HS-27A (cell line): ENCODE measurements at places on chromosomes 4 and X.

GRCh38 chr4:186657764-186658163, 65.9 kb downstream of the FAT1 start:
- DNase-seq: no peak

DNA sequence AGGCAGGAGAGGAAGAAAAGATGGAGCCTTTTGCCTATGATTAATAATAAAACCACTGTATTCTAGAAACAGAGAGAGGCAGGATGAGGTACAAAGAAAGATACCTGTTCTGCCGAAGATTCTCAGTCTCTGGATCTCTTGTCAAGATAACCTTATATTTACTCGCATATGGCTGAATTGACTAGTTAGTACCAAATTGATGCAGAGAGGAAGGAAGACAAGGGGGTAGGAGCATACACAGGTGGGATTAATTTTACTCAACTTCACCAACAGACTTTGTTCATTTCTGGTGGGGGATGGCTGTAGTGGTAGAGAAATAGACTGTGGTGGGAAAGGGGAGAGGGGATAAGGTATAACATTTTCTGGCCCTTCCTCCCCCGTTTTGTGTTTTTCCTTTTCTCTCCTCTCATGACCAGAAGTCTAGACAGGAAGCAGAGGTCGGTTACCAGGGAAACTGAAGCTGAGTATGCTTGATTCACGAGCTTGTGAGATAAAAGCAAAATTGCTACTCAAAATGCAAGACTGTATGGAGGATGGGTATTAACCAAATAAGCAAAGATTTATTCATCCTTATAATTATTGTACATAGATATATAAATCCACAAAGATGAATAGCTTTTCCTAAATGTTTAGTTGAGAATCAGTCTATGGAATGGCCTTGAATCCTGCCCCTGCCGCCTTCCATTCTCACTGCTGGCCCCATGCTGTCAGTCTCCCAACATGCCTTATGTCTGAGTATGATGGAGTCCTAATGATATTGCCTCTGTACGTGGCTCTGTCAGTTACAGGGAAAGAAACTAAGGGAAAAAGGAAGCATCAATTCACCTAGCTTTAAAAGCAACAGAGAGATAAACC, 17.8 kb upstream of the PAGE2B start:
- DNase-seq: no peak

DNA sequence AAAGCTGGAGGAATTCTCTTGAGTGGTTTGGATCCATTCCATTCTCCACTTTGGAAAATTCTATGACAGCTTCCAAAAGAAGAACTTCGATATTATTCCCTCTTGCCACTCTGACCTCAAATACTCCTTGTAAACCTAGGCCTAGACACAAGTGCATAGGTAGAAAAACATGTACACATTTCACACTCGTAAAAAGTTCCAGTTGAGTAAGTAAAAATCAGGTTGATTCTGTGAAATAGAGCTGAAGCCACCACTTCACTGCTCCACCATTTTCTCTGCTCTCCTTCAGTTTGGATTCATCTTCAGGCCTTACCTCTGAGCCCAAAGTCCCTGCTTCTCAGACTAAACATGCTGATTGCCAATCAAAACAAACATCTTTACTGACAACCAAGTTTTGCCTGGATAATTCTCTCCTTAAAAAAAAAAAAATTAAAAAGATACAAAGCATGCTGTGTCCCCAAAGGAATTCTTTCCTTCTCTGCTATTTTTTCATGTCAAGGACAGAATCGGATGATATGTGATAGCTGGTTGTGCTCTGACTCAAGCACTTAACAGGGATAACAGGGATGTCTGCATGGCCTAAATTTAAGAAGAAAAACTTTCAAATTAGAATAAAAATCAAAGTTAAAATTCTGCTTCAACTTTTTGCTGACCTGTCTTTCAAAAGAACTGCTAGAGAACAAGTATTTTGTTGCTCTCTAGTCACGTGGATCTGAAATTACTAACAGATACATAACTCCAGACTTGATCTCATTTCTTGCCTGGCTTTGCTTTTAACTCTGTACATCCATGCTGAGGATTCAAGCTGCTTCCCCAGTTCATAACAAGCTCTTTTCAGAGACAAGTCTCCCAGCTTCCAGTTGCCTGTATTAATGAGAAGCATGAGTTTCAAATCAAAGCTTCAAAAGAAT, 420.9 kb upstream of the INTU start:
- DNase-seq: no peak

DNA sequence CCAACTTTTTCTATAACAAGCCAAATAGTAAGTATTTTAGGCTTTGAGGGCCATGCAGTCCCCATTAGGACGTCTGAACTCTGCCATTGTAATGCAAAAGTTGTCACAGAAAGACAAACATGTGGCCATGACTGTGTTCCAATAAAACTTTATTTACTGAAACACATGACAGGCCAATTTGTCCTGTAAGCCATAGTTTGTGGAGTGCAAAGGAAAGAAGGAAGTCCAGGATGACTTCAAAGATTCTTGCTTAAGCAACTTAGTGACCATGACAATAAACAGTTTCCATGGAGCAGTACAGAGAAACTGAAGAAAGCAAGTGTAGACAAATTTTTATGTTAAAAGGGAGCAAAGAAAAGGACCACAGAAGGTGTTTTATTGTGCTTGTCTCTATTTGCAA, 35.0 kb upstream of the MYOZ2 start:
- no peak for DNase-seq

GRCh38 chrX:44884944-44885343, 12.0 kb downstream of the KDM6A start:
- DNase-seq: no peak

DNA sequence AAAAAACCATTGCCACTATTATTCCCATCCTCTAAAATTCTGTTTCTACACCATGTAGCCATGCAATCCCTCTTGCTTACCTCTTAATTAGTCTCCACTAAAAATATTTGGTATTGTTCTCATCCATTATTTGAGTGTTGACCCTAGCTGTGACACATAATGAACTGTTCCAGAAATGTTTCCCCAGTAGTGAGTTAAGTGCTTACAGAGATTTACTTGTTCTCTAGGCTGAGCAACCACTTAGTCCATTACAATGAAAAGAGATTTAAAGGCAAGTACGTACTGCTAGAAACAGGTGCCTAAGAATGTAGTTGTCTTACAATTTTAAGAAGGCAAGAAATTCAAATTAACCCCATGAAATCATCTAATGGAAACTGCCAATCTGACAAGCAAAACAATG, 112.7 kb upstream of the PTPN13 start:
- no peak for DNase-seq

DNA sequence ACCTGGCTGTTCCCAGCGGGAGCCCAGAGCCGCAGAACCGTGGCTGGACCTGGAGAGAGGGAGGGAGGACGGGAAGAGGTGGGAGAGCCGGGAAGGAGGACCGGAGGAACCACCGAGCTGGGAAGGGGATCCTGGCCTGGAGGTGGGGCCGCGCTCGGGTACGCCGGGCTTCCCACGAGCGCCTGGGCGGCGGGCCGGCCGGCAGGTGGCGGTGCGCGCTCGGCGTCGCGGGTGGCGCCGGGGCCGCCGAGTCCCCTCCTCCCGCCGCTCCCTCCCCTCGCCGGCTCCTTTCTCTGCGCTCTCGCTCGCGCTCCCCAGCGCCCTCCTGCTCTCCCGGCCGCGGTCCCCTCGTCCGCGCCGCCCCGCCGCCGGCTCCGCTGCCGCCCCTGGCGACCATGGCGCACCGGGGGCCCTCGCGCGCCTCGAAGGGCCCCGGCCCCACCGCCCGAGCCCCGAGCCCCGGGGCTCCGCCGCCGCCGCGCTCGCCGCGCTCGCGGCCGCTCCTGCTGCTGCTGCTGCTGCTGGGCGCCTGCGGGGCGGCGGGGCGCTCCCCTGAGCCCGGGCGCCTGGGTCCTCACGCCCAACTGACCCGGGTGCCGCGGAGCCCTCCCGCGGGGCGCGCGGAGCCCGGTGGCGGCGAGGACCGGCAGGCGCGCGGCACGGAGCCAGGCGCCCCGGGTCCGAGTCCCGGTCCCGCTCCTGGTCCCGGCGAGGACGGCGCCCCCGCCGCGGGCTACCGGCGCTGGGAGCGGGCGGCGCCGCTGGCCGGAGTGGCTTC, at the start of gene SORCS2:
TSS of gene SORCS2 (plus strand) at position 287 of the 778 bp plus-strand sequence.
- no peak for DNase-seq

DNA sequence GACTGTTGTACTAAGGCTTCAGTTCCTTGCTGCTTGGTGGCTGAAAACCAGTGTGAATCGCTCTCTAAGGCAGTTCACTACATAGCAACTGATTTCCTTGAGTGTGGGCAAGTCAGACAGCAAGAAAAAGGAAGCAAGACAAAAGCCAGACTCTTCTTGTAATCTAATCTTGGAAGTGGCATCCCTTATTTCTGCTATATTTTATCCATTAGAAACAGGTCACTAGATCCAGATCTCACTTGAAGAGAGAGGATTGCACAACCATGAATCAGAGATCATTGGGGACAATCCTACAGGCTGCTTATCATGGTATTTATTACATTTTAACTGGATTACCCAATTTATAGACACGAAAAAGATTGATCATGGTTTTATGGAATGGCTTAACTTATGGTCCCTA, 684.5 kb downstream of the GRID2 start:
- no peak for DNase-seq

DNA sequence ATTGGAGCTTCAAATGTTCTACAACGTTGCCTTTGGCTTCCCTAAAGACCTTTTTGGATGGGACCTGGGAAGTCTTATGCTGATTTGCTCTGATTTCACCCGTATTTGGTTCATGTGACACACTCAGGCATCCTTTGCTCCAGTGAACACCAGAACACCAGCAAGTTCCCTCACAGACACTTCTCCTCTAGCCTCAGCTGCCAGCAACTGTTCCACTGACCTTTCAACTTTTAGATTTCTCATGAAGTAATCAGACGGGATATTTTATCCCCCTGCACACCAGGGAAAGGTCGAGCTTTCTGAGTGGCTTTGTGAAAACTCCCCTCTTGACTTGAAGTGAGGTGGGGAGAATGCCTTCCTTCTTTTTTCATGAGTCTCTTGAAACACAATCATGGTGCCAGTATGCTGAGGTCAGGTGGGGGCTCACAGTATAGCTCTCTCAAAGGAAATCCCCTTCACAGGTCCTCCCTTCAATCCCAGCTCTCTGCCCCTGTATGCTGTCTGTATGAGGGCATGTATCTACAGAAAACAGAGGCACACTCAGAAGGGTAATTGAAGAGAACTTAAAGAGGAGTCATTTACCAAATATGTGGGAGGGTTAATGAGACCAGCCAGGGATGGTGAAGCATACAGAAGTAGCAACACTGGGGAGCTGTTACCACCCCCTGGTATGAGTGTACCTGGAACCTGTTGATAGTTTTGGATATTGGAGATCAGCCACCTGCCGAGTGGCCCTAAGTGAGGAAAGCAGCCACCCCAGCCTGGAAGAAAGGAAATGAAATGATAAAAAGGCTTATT, 62.7 kb downstream of the FGFBP1 start:
- no peak for DNase-seq

DNA sequence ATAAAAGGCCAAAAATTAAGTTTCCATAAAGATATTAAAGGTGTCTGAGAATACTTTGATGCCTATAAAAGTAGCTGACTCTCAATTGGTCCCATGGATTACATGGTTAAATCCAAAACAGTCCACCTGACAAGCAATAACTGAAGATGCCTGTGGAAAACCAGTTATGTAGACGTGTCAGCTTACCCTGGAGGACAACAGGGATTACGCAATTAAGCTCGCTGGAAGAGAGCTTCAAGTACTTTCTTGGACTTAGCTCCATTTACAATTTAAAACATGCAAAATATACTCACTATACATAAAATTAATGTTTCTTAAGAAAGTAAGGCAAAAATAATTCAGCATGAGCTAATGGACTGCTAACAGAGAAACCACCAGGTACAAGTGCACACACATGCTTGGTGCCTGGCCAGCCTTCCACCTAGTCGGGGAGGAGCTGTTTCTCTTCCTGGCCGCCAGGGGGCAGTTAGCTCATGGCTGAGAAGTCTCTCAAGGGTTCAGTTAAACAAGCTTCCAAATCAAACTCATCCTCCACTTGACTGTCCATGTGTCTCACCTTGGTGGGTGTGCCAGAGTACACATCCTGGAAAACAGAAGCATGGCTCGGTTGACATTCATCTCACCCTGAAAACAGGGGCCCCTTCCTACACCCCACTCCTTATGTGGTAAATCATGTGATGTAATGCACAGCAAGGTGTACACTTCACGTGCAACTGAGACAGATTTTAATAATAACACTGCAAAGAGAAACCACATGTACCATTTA, 9.2 kb upstream of the FAM53A start:
- DNase-seq: peak; percentile 33

GRCh38 chrX:2632533-2633504, 58.3 kb upstream of the CD99 start:
- DNase-seq: no peak

DNA sequence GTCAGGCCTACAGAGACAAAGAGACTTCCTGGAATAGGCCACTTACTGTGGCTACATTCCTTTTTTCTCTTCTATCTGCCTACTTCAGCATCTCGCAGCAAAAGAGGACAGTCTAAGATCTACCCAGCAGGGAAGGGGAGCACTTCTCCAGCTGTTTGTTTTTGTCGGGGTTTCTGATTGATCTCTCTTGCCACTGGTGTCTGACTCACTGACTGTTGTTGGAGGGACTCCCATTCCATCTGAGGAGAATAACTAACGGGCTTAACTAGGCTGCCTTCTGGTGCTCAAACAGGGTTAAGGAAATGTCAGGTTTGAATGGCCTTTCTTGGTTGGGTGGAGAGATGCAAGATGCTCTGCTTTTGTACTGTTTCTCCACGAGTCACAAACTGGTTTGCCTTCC, 100.2 kb upstream of the TMEM164 start:
- DNase-seq: no peak

GRCh38 chr4:39450618-39451017, 8.1 kb downstream of the RPL9 start:
- no peak for DNase-seq

DNA sequence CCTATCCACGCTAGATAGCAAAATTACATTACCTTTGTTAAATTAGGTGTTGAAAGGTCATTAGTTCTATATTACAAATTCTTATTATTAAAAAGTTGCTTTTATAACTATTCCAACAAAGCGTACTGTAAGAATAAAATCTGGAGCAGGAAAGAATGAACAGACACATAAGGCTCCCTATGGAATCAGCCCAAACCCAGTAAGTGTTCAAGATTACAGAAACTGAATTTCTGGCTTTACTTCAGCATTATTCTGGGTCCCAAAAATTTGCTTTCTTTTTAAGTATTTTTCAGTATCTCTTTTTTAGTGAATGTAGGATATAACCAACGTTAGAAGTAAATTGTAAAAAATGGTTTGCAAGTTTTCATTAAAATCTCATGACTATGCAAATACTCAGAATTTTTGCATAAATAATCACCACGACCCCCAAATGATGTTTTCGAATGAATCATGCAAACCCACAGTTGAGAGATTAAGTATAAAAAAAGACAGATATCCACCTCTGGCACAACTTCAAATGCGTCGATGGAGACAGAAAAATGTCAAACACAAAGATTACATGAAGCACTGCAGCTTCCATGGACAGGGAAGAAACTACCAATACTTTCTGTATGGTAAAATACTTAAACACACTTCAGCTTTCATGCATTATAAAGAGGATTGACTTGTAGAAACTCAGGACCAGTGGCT, 238.5 kb downstream of the RASL11B start:
- DNase-seq: peak; percentile 71

- no peak for DNase-seq
Observed at GRCh38 chrX:24201216-24201615, 51.7 kb downstream of the ZFX start.
